Thoracic aorta (tissue), 2 donors: ENCODE measurements at places on chromosomes 16 and 17.

DNA sequence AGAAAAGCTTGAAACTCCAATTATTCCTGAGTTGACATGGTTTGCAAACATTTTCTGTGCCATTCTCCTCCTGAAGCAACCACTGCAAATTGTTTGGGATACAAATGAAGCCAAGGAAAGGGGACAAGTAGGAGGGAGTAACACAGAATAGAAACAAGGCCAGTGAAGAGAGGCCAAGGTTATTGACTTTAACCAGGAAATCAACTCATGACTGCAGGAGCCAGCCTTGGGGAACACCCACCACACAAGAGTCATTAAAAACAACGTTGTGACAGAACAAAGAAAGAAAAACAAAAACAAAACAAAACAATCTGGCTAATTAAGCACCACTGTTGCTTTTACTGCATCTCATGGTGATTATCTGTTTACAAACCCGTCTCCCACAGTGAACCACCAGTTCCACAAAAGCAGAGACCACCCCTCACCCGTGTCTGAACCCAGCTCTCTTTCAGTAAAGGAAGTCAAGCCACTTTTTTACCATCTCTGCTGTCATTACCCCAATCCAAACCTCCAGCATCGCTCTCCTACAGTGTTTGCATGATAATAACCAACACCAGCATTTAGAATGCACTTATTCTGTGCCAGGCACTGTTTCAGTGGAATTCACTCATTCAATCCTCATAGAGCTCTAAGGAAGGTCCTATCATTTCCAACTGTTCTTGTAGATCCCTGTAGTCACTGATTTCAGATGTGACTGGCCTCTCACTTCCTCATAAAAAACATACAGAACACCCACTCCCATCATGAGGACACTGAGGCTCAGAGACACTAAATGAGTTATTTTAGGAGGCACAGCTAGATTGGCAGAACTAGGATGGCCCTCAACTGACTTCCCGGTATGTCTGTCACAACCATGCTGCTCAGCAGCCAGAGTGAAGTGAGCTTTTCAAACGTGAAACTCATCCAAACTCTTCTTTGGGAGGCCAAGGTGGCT is 2.0 kb downstream of the ZDHHC1 start:
- DNase-seq: no peak

- DNase-seq: no peak
These were observed at the start of gene CCDC57 for GRCh38 chr17:82212331-82213250. Gene CCDC57, minus strand, starts transcription at chr17:82212842. Its CDS starts 10,898 bp downstream, at chr17:82201944.

DNA sequence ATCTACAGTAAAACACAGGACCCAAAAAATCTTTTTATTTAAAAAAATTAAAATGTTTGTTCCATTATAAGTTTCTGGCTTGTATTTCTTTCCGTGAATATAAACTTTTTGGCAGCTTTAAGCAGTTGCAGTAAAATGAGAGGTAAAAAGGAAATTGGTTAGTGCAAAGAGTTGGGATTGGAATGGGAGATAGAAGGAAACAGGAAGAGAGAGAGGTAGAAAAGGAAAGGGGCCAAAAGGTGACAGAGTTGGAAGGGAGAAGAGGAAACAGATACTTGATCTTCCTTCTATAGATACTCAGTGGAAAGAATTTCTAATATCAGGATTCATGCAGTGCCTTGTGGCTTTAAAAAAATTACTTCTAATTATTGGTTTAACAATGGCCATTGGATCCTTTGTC is 63.5 kb downstream of the NQO1 start:
- DNase-seq: no peak

DNA sequence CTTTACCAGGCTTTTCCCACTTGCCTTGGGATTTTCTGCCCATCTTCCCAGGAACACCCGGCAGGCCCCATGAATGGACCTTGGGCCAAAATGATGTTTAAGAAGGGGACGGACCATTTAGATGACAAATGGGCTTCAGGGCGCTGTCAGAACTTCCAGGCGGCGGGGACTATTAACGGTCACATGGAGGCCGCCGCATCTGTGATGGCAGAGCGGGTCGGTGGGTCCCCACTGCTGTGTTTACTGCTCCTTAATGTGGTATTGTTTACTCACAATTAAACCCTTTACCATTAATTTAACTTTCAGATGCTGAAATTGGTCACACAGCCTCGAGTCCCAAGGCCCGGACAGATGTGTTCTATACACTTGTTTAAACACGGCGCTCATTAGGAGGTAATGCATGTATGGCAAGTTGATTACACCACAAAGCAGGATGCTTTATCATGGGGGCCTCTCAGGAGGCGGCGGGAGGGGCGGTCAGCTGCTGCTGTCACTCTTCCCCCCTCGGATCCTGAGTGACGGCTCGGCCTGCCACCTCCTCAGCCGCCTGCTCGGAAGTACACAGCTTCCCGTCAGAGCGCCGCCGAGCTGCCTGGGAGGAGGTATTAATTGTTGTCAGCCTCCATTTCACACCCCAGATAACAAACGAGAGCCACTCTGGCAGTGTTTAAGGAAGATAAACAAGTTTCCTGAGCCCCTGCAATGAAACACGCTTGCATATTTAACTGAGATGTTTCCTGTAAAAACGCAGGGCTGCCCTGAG is 83.9 kb upstream of the IRX3 start:
- no peak for DNase-seq

DNA sequence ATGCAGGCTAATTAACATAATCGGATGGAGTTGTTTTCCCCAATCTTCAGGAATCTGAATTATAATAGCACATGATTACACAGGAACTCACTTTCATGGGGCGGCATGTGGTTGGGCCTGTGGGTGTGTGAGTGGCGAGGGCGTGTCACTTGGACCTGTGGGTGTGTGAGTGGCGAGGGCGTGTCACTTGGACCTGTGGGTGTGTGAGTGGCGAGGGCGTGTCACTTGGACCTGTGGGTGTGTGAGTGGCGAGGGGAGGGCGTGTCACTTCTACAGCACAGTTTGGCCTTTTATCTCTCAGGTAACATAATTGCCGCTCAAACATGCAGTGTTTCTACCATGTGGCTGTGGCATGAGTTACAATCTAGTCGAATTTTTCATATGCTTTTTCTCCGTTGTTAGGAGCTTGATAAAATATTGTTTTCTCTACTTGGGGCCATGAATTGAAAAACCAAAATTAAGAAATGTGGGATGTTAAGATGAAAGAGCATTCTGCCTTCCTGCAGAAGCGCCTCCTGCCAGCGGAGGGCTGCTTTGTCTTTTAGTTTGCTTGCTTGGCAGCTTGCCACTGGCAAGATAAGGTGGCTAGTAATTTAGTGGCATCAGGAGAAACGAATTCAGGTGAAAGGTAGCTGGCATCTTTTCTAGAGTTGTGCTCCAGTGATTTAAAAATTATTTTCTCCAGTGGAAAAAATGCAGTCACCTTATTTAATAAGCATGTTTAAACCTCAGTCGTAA is 36.2 kb downstream of the USP10 start:
- no peak for DNase-seq

- no peak for DNase-seq
These were observed 7.8 kb downstream of the TTC19 start for GRCh38 chr17:16007439-16007838.

DNA sequence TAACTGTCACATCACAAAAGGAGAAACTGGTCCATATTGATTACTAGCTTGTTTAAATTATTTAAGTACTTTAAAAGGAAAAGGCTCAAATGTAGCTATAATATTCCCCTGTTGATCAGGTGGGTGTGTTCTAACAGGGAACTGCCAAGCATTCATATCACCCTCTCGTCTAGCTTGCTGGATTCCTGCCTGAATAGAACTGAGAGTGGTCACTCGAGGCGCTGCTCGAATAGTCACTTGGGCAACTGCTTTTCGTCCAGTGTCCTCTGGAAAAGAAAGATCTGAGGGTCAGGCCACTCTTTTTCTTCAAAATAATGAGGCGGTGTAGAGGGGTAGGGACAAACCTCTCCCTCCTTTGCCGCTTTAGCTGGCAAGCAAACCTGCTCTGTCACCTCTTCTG is 36.4 kb upstream of the USP22 start:
- no peak for DNase-seq

DNA sequence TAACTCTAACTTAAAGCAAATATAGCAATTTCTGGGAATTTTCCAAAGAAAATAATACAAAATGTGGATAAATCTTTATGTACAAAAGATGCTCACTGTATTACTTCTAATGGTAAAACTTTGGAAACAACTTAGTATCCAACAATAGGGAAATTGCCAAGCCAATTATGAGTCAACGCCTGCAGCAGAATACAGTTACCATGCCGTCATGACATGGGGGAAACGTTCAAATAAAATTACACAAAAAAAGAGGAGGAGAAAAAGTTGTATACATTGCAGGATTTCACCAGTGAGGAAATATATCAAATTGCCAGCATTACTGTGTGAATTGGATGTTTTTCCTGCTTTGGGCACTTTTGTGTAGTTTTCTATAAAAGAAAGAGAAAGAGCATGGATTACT is 469.6 kb downstream of the SOX9 start:
- no peak for DNase-seq

- DNase-seq: no peak
These were observed 14.7 kb downstream of the BEAN1 start for GRCh38 chr16:66441586-66442375.

GRCh38 chr17:75069783-75070182 is 18.0 kb upstream of the SLC16A5 start:
- DNase-seq: no peak

GRCh38 chr17:17815062-17815406 is 21.8 kb downstream of the SREBF1 start:
- DNase-seq: no peak

- no peak for DNase-seq
These were observed 3.0 kb downstream of the DLX4 start for GRCh38 chr17:49971848-49972485.

- no peak for DNase-seq
These were observed 23.9 kb downstream of the DNAI2 start for GRCh38 chr17:74297941-74298340.

- no peak for DNase-seq
These were observed 1.1 kb upstream of the HOXB7 start for GRCh38 chr17:48611681-48612455.

GRCh38 chr16:22314661-22315626 is 17.7 kb downstream of the POLR3E start:
- no peak for DNase-seq

- no peak for DNase-seq
These were observed 2.6 kb upstream of the GRIN2C start for GRCh38 chr17:74862108-74862901.

- DNase-seq: no peak
These were observed 8.7 kb upstream of the EMP2 start for GRCh38 chr16:10589109-10589508.

- no peak for DNase-seq
These were observed 52.5 kb downstream of the WSB1 start for GRCh38 chr17:27346228-27346899.

GRCh38 chr16:50050802-50051201 is 15.0 kb upstream of the HEATR3 start:
- DNase-seq: no peak

DNA sequence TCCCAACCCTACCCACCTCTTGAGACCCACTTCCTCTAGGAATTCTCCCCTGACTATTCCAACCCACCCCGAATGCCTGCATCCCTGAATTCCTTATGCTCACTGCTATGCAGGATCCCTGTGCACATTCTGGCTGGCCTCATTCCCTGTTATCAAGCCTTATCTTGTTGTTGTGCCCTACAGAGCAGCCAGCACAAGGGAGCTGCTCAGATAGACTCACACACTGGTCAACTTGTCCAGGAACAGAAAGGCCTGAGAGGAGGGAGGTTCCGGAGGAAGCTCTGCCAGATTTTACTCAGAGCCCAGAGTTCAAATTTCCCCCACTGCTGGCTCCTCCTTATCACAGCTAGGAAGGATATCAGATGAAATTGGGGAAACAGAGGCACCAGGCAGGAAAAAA is 24.8 kb upstream of the MYO18A start:
- no peak for DNase-seq

- DNase-seq: no peak
These were observed 3.7 kb upstream of the TMEM231 start for GRCh38 chr16:75559564-75560372.

GRCh38 chr17:32575852-32576251 is 89.1 kb downstream of the CDK5R1 start:
- no peak for DNase-seq

- DNase-seq: no peak
These were observed 498 bp downstream of the LRRC37B start for GRCh38 chr17:32007463-32008298.

- DNase-seq: no peak
These were observed 22.6 kb upstream of the ANKFN1 start for GRCh38 chr17:56130631-56131030.

GRCh38 chr16:11640987-11641817 is 27.1 kb upstream of the SNN start:
- DNase-seq: no peak

DNA sequence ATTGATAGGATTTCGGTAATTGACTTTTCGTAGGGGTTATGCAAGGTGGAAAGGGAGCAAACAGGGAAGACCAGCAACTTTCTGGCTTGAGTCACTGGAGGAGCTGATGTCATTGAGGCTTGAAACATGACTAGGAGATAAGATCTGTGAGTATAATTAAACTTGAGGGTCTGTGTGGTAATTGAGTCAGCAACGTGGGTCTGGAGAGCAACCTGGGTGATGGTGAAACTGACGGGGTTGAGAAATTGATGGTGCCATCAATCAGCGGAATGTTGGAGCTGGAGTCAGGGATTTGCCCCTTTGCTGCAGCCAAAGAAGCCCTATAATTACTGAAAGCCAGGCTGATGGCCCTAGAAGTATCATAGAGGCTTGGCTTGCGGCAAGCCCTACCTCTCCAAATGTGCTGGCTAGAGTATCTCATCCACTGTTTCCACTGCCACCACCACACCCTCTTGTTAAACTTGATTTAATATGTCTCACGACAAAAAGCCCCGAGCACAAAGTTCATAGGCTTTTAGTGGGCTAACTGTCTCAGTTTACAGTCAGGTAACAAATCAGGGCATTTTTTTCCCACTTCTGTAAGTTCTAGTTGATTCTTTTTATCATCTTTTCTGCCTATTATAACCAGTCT is 186.9 kb upstream of the ELAC2 start:
- no peak for DNase-seq
